ENCODE measurements at places on chromosomes 4 and X.

DNA sequence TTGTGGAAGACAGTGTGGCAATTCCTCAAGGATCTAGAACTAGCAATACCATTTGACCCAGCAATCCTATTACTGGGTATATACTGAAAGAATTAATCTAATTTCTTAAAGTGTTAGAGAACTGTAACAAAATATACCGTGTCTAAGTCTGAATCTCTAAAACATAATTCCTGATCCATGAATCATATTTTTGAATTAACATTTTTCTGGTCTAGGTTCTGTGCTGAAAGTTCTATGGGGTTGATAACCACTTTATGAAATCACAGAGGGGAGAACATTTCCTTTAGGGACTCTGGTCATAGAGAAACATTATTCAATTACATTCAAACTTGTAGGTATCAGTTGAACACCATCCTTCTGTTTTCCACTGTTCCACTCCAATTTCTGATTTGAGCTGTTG lies 91.9 kb upstream of the ETNPPL start:
- DNase-seq, result no peak

DNA sequence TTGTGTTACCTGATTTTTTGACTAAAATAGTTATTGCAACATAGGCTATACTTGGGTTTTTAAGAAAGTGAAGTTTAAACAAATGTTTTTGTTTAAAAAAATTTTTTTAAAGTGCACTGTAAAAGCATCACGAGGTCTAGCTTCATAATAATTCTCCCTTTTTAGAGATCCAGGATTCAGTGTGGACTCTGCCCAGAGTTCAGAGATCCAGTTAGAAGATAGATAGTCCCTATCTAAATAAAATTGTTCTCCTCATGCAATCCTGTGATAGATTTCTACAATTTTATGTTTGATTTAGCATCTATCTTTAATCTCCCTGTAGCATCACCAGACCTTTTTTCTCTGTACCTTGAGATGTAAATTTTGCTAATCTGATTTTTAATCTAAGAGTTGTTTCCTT lies 85.5 kb upstream of the HPGD start:
- no peak for DNase-seq

DNA sequence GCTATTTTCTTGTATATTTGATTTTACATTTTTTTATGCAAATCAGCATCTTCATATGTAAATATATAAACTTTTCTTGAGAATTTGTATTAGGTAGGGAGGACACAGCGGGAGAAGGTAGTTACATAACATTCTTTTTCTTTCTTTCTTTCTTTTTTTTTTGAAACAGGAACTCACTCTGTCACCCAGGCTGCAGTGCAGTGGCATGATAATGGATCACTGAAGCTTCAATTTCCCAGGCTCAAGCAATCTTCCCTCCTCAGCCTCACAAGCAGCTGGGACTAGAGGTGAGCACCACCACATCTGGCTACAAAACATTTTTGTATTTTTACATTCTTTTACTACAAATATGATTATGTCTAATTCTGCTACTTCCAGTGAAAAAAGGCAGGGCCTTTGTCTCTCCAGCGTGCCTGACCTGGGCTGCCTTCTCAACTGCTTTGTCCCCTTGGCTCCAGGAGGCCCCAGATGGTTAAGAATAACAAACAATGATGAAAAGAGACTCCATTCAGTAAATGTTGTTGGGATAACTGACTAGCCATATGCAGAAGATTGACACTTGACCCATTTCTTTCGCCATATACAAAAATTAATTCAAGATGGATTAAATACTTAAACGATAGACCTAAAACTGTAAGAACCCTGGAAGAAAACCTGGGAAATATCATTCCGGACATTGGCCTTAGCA lies 46.5 kb upstream of the FAT4 start:
- no peak for DNase-seq

DNA sequence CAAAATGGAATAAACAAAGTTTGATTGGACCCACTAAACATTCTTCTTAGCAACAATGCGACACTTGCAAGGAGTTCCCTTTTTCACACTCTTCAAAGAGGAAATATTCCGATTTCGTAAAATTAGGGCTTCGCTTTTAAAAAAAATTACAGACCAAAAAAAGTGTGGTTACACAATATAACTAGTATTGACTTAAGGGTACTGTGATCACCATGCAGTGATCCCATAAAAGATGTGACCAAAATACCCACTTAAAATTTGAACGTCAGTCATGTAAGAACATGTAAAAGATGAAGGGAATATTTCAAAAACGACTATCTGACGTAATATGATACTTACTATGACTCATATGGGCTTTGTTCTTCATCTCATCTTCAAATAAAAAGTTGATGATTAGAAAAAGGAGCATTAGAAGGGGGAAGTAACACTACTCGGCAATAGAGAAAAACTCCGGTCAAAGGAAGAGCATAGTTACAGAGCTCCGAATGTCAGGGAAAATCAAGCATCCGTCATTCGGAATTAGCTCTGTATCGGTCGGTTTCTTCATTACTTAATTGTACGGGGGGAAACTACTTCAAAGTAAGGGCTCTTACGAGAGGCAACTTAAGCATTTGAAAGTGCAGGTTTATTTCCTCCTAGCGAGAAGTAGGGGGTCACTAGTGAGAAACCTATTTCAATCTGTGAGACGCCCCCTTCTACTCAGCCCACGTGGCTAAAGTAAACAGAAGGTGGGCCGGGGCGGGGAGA lies 1.3 kb upstream of the TET2 start:
- no peak for DNase-seq

- DNase-seq, result no peak
Measured at GRCh38 chr4:168654104-168654847, 157.4 kb downstream of the PALLD start.

DNA sequence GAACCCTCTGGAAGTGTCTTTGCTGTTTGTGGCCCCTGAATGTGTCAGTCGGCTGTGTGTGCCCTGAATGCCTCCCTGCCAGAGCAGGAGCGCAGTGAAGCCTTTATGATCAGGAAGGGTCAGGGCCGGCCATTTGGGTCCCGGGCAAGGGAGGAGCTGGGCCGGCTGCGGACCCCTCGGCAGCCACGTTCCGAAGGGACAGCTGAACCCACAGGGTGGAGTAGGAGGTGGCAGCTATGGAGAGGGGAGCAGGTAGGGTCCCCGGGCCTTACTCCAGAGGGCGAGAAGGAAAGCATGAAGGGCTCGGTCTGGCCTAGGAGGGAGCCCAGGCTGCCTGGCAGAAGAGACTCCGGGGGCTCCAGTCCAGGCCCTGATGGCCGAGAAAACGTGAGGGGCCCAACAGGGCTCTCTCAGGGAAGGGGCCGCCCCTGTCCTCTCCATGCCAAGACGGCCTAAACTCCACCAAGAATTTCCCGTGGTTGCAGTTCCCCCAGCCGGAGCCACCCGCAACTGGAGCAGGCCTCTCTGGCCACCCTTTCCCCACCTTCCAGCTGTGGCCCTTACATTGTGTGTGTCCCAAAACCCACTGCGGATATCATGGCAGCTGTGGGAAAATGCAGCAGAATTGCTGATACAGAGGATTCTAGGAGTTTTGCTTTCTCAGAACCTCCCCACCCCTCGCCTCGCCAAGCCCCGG lies 182.2 kb upstream of the STK26 start:
- DNase-seq, result peak; percentile 14

DNA sequence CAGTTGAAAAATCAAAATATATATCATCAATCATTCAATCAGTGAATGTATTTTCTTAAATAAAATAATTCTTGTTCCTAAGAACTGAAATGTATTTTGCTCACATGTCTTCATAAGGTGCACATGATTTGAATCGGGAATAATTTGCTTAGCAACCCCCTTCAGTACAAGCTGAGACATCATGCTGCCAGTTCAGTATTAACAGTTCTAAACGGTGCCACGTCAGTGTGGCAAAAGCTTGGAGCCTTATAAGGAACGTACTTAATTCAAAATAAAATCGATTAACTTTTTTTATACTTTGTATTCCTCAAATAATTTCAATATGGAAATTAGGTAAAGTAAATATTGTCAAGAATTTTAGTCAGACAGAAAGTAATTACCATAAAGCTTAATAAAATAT lies 287.9 kb downstream of the CCSER1 start:
- DNase-seq, result no peak

All from SK-N-SH (cell line).